Activated CD4-positive, alpha-beta T cell treated with anti-CD3 and anti-CD28 coated beads, Interleukin-2, Interleukin-4, amounts not matched to agents 100 ng/mL and 50 ng/mL, durations not matched to agents 16 hours and 8 hours (primary cell): ENCODE measurements at places on chromosomes 16 and 17.

GRCh38 chr16:84854759-84855158 is 35.0 kb downstream of the CRISPLD2 start:
- no peak for DNase-seq

DNA sequence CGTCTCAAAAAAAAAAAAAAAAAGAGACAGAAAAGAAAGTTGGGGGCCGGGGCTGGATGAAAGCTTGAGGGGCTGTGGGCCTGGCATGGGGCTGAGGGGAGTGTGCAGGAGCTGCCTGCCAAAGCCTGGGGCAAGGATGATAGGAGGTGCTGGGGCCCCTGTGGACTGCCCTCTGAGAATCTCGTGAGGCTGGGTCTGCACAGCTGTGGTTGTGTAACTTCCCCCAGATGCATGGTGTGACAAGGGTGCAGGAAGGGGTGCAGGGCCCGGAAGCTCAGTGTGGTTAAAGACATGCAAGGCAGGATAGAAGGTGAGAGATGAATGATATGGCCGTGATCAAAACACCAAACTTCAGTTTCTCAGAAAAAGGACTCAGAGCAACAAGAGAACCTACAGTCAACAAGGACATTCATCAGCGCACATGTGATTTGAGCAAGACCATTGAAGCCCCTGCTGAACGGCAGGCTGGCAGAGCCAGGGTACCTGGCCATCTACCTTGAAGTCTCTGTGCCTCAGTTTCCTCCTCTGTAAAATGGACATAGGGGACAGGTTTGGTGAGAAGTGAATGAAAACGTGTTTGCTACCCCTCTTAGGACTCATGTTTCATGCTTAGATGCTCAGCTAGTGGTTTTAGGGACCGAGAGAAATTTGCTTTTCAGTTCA is 9.6 kb downstream of the IL32 start:
- peak; percentile 96 for DNase-seq

- peak; percentile 96 for DNase-seq
Observed at GRCh38 chr16:30091474-30092372, at the start of gene TBX6. Gene TBX6 (minus strand): TSS chr16:30091924. CDS start chr16:30091193, 731 bp downstream.

GRCh38 chr16:11418506-11418905 is 73.2 kb downstream of the RMI2 start:
- no peak for DNase-seq

DNA sequence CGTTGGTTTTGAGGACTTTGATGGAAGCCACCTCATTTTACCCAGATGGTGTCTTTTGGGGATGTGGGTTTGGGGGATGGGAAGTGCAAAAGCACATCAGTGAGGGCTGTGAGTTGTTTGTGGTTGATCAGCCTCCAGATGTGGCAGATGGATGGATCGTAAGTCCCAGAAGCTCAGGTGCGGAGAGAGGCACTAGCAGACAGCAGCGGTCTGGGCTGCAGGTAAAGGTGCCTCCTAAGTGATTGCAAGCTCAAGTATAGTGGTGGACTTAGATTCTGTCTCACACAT is 18.0 kb downstream of the HS3ST3B1 start:
- no peak for DNase-seq

- no peak for DNase-seq
Observed at GRCh38 chr17:47687748-47688147, 6.2 kb upstream of the TBKBP1 start.

DNA sequence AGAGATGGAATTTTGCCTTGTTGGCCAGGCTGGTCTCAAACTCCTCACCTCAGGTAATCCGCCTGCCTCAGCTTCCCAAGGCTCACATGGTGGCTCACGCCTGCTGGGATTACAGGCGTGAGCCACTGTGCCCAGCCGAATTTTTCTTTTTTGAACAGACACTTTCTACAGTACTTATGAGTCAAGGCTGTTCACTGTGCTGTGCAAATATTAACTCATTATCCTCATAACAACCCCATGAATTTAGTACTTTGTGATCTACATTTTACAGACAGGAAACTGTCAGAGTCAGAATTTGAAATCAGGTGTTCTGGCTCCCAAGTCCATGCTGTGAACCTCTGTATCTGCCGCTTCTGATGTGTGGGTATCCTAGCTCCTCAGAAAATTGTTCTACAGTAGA is 25.7 kb upstream of the RASL10B start:
- no peak for DNase-seq

DNA sequence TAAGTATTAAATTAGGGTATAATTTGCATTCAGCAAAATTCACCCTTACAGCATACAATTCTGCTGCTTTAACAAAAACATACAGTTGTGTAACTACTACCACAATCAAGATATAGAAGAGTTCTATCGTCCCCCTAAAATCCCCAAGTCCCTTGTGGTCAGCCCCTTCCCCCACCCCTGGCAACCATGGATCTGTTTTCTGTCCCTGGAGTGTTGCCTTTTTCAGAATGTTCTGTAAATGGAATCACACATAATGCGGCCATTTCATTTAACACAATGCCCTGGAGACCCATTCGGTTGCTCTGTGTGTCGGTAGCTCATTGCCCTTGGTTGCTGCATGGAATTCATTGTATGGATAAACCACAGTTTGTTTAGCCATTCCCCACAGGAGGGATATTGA is 190.2 kb downstream of the IRX5 start:
- DNase-seq = no peak
